ENCODE measurements at places on chromosomes 11 and 22.

DNA sequence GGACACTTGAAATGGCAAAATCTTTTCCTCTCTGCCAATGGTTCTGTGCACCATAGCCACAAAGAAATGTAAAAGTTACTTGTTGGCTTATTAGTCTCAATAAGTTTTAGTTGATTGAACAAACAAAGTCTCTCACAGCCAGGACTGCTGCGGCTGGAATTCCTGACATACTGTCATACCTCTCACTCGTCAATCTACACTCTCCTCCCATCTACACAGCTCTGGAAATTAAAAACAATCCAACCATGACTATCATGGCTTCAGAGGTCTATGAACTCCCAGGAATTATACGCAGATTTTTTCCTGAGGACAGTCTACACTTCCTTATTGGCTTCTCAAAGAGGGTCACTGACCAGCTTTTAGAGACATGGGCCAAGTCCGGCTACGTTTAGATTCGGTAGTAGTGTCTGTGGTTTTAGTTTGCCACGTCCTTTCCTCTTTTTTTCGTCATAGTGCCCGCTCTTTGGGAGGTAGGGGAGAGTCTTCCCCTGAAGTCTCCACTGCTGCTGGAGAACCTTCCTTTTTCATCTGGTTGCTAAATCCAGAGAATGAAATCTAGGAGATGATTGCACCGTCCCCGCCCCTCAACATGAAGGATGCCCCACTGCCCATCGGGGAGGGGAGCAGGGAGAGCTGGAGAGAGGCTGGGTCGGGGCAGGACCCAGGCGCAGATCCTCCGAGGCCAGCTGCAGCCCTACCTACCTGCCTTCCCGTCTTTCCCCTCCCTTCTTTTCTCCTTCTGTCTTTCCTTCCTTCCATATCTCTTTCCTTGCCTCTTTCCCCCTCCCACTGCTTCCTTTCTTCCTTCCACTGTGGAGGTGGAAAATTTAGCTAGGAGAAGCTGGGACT lies 1.0 kb upstream of the PLEKHB1 start:
- no peak for DNase-seq

DNA sequence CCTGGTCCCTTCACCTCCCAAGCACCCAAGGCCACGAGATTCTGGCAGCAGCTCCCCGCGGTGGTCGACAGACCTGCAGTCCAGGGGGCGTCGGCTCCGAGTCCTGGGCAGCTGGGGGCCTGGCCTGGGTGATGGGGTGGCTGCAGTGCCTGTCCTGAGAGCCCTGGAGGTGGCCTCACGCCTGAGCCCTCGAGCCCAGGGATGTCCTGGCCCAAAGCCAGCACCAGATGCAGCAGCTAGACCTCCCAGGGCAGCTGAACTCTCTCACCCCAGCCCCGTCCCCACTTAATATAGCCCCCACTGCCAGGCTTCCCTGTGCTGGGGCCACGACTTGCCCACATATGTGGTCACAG lies 6.6 kb downstream of the LMNTD2 start:
- DNase-seq: no peak

GRCh38 chr11:93540896-93541553 lies 2.2 kb downstream of the SMCO4 start:
- no peak for DNase-seq

- DNase-seq: no peak
These were observed 1542.2 kb downstream of the LRRC4C start for GRCh38 chr11:39917256-39917655.

DNA sequence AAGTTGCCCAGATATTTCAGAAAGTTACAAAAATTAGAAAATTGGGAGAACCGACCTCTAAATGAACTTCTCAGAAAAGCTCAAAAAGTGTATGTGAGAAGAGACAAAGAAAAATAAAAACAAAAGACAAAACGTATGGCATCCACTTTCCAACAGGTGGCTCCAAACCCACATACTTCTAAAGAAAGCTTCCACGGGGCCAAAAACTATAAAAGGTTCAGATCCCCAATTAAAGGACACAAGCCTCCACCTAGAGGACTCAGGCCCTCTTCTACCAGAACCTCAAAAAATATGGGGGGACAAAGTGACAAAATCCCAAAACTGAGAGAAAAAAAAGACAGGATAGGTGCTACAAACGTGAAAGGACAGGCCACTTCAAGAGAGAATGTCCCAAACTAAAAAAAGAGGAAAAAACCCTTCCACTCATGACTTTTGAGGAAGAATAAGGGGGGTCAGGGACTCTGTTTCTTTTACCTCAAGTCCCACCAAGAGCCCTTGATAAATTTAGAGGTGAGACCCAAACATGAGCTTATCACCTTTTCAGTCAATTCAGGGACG lies 8.8 kb downstream of the SCGB2A1 start:
- DNase-seq: no peak

GRCh38 chr11:113952588-113952987 lies 22.3 kb upstream of the HTR3A start:
- DNase-seq: no peak

- DNase-seq: peak; percentile 42
These were observed 511 bp downstream of the DGKZ start for GRCh38 chr11:46347637-46348311.

DNA sequence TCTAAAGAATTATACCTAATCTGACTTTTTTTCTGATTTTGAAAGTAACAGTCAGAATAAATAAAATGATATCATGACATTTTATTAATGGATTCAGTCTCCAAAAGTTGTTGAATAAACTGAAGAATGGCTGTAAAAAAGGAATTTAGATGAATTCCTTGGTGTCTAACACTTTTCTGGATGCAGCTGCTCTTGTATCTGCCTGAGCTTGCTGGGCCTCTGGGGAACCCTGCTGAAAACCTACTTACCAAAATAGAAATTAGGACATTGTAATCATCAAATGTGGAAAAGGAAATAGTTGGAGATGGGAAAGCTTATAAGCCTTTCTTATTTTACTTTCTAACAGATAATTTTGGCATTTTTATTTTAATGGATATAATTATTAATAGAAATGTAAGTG lies 315.7 kb upstream of the ANO5 start:
- DNase-seq: no peak

GRCh38 chr11:83572581-83573496 lies 286.7 kb upstream of the CCDC90B start:
- DNase-seq: no peak

DNA sequence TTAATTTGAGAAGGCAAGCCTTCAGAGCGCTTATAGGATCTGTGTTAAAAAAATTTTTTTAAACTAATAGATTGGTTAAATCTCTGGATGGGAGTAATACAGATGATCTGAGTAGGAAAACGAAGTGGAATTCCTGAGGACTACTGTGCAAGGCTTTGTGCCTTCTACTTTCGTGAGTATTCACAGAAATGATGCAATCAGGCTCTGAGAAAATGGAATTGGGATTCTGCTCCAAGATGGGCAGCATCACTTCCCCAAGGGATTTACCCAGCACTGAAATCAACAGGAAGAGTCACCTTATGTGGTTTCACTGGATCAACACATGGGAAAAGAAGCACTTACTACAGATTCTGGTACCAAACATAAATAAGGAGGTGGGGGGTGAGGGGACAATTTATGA lies 12.5 kb downstream of the KMT5B start:
- no peak for DNase-seq

GRCh38 chr11:14619603-14620531 lies 23.7 kb upstream of the PDE3B start:
- DNase-seq: no peak

DNA sequence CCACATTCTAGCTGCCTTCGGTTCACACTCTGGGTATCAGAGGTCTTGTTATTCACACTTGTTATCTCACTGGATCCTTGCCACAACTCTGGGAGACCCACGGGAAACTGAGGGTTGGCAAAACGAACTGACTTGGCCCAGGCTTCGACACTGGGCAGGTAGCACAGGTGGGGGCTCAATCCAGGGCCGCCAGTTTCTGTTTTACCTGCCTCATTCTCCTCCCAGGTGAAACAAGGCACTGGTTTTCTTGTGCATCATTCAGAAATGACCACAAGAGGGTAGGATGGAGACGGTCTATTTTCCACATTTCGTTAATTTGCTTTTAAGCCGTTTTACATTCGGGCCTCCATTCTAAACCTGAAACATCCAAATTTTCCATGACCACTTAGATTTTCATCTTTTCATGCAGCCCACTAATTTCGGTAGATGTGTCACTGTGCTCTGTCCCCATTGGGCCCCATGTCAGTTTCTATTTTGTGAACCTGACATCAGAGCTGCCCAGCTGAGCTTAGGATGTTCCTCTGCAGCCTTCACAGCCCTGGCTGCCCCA lies 108.1 kb downstream of the KIAA1671 start:
- peak; percentile 80 for DNase-seq

DNA sequence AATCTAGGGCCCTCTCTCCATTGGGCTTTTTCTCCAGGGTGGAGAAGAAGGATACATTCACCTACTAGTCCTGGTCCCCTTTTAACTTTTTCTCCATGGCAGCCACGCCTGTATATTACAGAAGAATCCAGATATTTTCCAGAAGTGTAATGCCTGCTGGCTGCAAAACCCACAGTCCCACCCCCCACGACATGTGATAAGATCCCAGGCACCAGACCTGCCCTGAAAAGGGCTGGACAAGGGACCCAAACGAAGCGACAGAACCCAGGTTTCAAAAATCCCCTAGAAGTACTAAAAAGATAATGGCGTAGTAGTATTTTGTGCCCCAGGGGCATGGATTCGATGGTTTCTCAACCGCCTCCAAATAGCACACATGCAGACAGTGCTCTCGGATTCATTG lies 2.8 kb downstream of the WT1 start:
- DNase-seq: no peak

DNA sequence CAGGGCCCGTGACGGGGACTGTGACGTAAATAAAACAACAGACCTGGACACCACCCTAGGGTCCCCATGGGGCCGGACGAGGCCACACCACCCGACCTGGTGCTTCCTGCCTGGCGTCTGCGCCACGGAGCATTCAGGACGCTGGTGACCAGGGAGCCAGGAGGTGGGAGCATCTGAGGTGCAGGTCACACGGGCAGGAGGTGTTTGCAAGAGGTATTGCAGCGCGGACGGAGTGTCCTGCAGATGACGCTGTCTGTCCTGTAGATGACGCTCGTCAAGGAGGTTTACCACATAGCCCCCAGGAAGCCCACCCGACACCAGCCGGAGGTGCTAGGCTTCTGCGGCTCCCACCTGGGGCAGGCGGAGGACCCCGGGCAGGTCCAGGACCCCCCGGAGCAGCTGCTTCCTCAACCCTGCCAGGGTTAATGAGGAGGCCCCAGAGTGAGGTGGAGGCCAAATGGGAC lies 986 bp upstream of the MUC5B start:
- no peak for DNase-seq

DNA sequence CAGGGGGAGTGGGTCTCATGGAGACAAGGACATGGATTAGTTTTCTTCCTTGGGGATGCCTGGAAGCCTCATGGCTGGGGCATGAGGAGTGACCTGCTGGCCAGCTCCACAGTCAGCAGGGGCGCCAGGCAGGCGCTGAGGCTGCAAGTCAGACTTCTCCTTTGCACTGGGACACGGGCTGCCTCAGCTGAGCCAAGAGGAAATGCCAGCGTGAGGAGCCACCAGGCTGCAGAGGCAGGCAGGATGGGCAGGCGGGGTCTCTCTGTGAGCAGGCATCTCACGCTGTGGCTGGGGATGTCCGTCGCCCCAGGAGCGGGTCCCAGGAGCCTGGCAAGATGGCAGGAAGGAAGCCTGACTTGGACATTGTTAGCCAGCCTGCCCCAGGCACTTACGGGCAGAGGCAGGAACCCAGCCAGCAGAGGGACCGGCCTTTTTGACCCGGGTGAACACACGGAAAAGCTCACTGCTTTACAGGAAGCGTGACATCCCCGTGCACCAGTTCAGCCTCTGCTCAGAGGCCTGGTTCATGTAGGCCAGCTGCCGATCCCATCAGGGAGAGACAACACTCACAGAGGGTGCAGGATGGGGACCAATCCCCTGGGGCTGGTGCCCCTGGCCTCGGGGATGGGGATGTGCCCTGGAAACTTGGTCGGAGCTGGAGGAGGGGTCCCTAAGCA lies 10.2 kb downstream of the GNB1L start:
- peak; percentile 40 for DNase-seq

GRCh38 chr11:95154514-95154913 lies 64.9 kb downstream of the ENDOD1 start:
- DNase-seq: peak; percentile 83

GRCh38 chr11:79486242-79486984 lies 45.6 kb upstream of the TENM4 start:
- DNase-seq: no peak

DNA sequence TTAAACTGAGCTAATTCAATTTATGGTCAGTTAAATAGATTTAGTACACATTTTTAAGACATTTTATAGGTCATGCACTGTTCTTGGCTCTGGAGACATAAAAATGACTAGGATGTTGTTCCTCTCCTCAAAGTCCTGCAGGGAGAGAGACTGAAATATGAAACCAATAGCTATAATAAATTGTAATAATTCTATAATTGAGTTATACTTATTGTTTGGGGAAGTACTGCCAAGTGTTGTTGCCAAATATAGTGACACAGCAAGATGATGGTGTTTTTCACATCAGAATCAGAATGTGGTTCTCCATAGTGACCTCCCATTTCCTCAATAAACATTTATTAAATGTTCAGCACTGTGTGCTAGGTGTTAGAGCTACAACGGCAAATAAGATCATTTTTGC lies 470.6 kb downstream of the NTM start:
- DNase-seq: no peak

DNA sequence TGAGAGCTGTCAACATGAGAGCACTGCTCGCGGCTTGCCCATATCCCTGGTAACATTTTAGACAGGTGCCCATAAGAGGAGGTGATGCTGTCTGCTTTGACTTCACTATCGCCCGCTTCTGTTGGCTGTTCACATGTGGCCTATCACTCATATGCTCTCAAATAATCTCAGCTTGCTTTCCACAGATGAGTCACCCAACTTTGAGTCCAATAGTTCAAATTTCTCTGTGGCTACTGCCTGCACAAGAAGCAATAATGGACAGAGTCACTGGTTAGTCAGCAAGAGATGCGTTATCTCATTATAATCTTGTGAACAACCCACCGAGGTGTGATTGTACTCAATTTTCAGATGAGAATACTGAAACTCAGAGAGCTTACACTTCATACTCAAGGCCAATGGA lies 1714.1 kb downstream of the LRRC4C start:
- no peak for DNase-seq

GRCh38 chr11:24155792-24156191 lies 341.1 kb upstream of the LUZP2 start:
- DNase-seq: no peak

Data from activated CD4-positive, alpha-beta memory T cell treated with anti-CD3 and anti-CD28 coated beads for 36 hours (primary cell).